ENCODE measurements at places on chromosomes 1 and 21. TPM values are rescaled to one million over a fixed set of nuclear protein-coding genes. Genes with fewer than 3 reads are reported as not detected.

TRIM67 gene
- not detected for total RNA-seq

F3 gene
- 30.2 TPM for total RNA-seq

C1orf226 gene
- 0.63 TPM for total RNA-seq

KIF17 gene
- 0.13 TPM for total RNA-seq

GUCA2B gene
- total RNA-seq, result not detected

FCGR3A gene
- not detected for total RNA-seq

CD5L gene
- total RNA-seq, result not detected

TNN gene
- not detected for total RNA-seq

SPRR4 gene
- not detected for total RNA-seq

GPR52 gene
- total RNA-seq, result not detected

GRCh38 chr1:26210147-26210870, 19.9 kb downstream of the CATSPER4 start:
- DNase-seq, result no peak

DNA sequence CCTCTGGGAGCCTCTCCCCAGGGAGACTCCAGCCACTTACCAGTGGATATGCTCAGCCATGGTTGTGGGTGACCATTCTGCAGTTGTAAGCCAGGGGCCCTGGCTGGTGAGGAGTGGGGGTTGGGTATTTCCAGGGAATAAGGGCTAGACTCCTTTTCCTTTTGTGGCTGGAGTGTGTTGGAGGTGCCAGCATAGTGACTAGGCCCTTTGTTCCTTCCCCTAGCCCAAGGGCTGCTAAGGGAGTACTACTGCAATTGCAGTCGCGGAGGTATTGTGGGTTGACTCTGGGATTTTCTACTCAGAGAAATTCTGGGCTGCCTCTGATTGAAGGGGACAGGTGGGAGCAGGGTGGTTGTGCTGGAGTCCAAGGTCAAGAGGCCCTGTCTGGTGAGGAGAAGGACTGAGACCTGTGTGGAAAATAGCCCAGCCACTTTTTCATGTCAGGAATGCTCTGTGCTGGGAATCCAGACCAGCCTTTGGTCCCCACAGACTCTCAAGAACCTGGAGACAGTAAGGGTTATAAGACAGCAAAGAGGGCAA, 43.1 kb downstream of the MROH9 start:
- peak; percentile 39 for DNase-seq

- DNase-seq, result no peak
Observed at GRCh38 chr1:109167001-109167506, 46.7 kb upstream of the SARS1 start.

DNA sequence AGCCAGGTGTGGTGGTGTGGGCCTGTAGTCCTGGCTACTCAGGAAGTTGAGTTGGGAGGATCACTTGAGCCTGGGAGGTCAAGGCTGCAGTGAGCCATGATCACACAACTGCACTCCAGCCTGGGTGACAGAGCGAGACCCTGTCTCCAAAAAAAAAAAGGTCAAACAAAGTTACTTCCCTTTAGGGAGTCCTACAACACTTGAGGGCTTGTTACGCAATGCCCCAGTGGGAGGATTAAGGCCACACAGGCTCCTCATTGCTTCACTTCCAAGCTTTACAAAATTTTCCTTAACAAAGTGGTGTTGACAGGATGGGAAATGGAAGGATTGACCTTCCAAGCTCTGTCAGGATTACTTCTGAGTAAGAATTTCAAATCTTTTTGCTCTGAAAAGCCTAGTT, 6.2 kb upstream of the EXTL1 start:
- peak; percentile 50 for DNase-seq

- DNase-seq, result no peak
Observed at GRCh38 chr1:38672692-38673091, 186.9 kb downstream of the RRAGC start.

GRCh38 chr1:90964444-90965035, 57.3 kb downstream of the ZNF644 start:
- DNase-seq, result peak; percentile 7

GRCh38 chr1:81672766-81673165, 128.0 kb upstream of the ADGRL2 start:
- no peak for DNase-seq

- no peak for DNase-seq
Observed at GRCh38 chr1:207071426-207071825, 17.2 kb upstream of the C4BPB start.

GRCh38 chr1:19468397-19468956, 16.9 kb downstream of the CAPZB start:
- DNase-seq, result no peak

DNA sequence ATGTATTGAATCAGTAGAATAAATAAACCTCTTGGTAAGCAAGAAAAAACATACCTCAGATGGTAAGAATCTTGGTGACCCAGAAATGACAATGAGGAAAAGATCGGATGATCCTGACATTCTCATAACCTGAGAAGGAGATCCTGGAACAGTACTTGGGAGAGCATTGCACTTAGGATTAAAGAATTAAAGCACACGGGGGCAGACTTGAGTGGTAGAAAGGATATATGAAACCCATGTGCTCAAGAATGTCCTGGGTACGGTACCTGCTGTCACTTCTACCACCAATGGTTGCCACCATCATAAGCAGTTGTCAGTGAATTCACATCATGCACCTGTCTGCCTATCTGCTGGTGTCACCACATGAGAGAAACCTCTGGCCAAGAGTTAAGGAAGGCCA, 108.9 kb upstream of the GJB5 start:
- DNase-seq, result no peak

- DNase-seq, result no peak
Observed at GRCh38 chr1:247013391-247013790, 5.5 kb upstream of the ZNF695 start.

GRCh38 chr1:36231191-36231590, 6.9 kb downstream of the THRAP3 start:
- DNase-seq, result no peak

DNA sequence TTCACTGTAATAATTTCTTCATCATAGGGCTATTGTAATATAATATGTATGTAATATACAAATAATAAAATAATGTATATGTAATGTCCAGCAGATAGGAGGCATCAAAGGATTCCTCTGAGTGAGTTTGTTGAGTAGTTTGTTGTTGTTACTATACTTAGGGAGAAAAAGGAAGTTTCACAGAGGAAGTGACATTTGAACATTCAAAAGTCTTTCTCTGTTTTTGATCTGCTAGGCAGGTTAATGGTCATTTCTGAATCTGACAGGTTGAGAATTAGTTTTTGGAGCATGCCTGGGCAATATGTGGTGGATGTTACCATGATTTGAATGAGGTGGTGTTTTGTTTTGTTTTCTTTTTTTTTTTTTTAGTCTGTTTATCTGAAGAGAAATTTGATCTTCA, 102.1 kb downstream of the NRDC start:
- no peak for DNase-seq

DNA sequence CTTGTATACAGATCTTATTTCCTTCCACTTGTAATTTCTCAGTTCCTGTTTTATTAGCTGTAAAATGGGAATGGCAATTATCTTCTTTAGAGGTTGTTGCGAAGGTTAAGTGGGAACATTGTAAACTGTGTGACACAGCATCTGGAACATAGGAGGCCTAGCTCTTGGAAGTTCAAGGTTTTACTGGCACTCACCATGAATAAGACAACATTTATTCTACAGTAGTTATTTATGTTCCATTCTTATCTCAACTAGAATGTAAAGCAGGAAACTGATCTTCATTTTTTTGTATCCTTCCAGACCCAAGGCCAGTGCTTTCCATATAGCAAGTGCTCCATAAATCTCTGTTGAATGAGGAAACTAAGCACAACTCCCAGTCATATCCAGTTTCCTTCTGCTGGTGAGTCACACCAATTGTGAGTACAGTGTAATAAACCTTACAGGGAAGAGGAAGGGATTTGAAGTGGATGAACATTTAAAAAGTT, 1.4 kb downstream of the BCL10 start:
- DNase-seq, result peak; percentile 82

DNA sequence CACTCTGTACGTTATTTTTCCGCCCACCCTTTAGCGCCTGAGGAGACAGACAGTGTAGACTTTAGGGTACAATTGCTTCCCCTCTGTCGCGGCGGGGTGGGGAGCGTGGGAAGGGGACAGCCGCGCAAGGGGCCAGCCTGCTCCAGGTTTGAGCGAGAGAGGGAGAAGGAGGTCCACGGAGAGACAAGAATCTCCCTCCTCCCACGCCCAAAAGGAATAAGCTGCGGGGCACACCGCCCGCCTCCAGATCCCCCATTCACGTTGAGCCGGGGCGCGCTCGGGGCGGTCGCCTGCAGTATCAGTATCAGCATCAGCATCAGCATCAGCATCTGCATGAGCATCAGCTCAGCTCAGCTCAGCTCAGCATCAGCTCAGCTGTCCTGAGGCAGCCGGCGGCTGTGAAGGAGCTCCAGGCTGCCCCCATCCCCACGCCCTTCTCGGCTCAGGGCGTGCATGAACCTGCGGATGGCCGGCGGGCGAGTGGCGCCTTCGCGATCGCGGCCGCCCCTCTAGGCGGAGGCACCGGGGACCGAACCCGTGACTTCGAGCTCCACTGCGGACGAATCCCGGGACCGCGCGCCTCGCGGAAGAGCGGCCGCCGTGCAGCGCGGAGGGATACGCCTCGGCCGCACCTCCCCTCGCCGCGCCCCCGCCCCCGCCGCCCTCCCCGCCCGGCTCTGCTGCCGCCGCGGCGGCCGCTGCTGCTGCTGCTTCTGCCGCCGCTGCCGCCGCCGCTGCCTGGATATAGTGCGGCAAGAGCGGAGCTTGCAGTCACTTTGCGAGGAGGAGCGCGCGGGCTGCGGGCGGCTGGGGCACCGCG, at the start of gene NCAM2:
Gene NCAM2, plus strand, starts transcription at position 774 of the 820 bp plus-strand sequence.
- DNase-seq, result peak; percentile 54

DNA sequence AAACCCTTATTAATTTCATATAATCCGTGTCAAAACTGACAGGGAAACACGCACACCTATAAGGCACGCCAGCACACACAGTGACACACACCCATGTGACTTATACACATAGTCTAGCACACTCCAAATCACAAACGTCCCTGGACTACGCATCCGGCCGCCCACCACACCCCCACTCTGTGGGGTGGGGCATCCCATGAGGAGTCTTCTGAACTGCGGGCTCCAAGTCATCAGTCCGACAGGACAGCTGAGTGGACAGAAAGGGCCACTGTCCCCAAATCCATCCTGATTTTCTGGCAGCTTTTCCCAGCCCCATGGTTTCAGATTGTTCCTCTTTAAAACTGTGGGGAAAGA, 829 bp downstream of the PEA15 start:
- peak; percentile 66 for DNase-seq

- DNase-seq, result peak; percentile 27
Observed at GRCh38 chr1:161956097-161956496, 67.6 kb downstream of the OLFML2B start.

DNA sequence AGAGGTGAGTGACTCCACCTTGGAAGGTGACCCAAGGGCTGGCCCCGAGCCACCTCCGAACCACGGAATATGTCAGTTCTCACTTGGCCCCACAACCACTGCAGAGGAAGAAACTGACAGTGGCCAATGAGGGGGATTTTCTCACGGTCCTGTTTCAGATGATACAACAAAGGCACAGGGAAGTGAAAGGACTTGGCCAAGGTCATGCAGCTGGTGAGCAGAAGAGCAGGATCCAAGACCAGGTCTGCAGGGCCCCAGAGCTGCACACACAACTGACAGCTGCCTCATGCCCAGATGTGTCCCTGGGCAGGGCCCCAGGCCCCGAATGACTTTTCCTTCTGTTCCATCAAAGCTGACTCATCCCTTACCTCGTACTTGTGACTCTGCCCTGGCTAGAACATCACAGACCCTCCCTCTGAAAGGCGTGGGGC, 25.8 kb upstream of the EVA1B start:
- DNase-seq, result peak; percentile 85

GRCh38 chr1:19369396-19370090, 57.4 kb downstream of the SLC66A1 start:
- DNase-seq, result no peak

DNA sequence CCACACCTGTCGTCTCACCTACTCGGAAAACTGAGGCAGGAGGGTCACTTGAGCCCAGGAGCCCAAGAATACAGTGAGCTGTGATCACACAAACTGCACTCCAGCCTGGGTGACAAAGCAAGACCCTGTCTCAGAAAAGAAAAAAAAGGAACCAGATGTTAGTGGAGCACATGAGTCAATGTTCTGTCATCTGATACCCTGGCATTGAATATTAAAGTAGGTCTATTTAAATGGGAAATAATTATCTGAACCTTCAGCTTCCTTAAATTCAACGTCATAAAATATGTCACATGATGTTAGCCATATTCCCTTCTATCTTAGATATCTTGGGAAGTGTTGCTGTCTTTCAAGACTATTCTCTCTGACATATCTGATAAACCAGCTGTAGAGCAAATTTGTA, 47.3 kb downstream of the NCAM2 start:
- DNase-seq, result peak; percentile 2

GRCh38 chr1:58442114-58442513, 104.4 kb downstream of the OMA1 start:
- DNase-seq, result no peak

- DNase-seq, result no peak
Observed at GRCh38 chr1:111219557-111220286, 7.8 kb upstream of the CHI3L2 start.

- DNase-seq, result peak; percentile 47
Observed at GRCh38 chr1:206839006-206839560, 26.3 kb upstream of the IL20 start.

GRCh38 chr1:241157435-241157834, 199.6 kb downstream of the RGS7 start:
- peak; percentile 19 for DNase-seq

DNA sequence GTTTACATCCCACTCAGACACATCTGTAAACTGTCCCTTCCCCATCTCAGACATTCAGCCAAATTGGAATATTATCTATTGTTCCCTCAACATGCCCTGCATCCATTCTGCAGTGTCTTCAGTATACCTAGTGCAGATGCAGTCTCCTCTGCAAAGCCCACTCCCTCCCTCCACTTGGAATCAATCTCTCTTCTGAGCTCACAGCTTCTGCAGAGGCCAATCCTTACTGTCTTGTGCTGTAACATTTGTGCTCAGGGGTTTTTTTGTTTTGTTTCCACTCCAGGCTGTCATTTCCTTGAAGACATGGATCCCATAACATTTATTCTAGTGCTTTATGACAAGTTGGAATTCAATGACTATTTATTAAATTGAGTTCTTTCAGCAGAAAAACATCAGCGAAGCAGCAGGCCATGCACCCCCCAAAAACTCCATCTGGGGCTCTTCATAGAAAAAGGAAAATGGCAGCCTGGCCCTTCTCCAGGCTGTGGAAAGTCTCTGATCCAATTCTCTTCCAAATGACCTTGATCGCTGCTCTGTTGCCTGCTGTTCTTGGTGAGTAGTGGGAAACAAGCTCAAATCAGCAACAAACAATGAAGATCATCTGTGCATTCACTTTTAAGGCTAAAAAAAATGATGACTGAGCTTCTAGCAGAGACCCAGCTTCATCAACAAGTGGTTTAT, 8.7 kb downstream of the C4BPA start:
- DNase-seq, result no peak

DNA sequence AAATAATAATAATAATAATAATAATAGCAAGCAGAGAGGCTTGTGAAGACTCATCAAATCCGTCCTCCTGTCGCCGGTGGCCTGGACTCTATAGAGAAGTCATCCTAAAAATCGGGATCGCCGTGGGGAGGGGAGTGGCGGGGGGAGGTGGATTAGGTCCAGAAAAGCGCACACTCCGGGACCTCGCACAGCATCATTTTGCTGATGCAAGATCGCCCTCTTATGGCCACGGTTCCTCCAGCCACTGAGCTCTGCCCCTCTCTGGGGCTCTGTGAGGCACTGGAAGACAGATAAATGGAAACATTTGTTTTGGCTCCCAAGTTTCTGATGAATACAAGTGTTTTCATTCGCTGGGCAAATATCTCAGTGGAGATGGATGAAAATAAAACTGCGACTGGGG, 612.0 kb downstream of the MATN1 start:
- peak; percentile 10 for DNase-seq

- DNase-seq, result no peak
Observed at GRCh38 chr1:2356401-2356800, 35.0 kb downstream of the MORN1 start.
